NCI-H446 treated with DMSO at 0.1 percent for 48 hours (cell line): ENCODE measurements at places on chromosomes 3 and 15.

GRCh38 chr3:58478781-58479180 is 13.1 kb upstream of the KCTD6 start:
- DNase-seq, result no peak

- DNase-seq, result no peak
Measured at GRCh38 chr3:26004172-26004571, 214.3 kb downstream of the OXSM start.

GRCh38 chr3:114939920-114940319 is 207.2 kb downstream of the ZBTB20 start:
- peak; percentile 72 for DNase-seq

- DNase-seq, result no peak
Measured at GRCh38 chr3:197880491-197881269, 69.3 kb upstream of the RPL35A start.

GRCh38 chr15:57607570-57608000 is 15.9 kb downstream of the MYZAP start:
- no peak for DNase-seq

GRCh38 chr3:18061737-18062656 is 319.6 kb upstream of the TBC1D5 start:
- DNase-seq, result no peak

GRCh38 chr15:90268415-90268814 is 2.9 kb downstream of the NGRN start:
- no peak for DNase-seq

DNA sequence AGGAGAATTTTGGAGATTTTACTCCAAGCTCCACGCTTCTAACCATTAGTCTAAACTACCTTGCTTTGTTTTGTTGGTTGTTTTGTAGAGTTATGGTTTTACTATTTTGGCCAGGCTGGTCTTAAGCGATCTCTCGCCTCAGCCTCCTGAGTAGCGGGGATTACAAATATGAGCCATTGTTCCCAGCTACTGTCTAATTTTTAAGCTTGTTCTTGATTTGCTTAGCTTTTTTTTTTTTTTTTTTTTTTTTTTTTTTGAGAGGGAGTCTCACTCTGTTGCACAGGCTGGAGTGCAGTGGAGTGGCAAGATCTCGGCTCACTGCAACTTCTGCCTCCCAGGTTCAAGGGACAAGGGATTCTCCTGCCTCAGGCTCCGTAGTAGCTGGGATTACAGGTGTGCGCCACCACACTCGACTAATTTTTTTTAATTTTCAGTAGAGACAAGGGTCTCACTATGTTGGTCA is 28.5 kb downstream of the EFCAB12 start:
- no peak for DNase-seq

DNA sequence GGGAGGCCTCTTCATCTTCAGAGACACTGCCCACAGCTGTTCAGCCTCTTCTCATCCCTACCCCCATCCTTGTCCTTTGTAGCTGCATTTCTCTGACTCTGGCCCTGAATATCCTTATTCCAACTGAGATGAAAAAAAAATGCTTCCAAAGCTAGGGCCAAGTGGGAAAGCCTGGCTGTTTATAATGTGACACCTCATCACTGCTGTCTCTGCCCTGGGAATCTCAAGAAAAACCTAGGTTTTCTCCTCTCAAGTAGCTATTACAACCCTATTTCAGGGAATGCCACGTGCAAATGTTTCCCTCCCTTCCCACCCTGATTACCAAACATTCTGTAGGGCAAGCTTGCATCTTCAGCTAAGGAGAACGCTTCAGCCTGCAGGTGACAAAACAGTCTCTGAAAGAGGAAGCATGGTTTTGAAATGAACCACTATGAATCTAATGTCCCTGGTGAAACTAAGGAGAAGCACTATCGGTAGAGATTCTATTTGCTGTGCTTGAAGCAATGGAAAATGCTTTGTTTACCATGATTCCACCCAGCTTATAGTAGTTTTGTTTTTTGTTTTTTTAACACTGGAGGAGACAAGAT is 65.4 kb downstream of the USF3 start:
- DNase-seq, result no peak

DNA sequence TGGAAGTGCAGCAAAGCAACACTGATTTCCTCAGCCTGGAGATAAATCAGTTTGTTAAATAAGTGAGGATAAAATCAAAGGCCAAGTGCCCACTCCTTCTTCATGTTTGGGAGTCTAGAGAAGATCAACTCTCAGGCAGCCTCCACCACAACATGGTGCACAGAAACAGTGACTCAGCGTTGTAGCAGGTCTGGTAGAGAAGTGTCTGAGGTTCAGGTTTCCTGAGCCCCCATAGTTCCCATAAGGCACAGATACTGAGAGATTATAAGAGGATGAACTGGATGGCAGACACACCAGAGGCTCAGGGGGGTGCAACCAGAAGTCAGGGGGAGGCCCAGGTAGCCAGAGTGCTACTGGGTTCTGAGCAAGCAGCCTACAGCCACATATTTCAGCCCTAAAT is 166.7 kb downstream of the FRMD5 start:
- DNase-seq, result no peak

GRCh38 chr3:172537507-172538158 is 14.4 kb upstream of the TNFSF10 start:
- no peak for DNase-seq
